Neural progenitor cell (in vitro differentiated cells): ENCODE measurements at places on chromosomes 5 and 9.

DNA sequence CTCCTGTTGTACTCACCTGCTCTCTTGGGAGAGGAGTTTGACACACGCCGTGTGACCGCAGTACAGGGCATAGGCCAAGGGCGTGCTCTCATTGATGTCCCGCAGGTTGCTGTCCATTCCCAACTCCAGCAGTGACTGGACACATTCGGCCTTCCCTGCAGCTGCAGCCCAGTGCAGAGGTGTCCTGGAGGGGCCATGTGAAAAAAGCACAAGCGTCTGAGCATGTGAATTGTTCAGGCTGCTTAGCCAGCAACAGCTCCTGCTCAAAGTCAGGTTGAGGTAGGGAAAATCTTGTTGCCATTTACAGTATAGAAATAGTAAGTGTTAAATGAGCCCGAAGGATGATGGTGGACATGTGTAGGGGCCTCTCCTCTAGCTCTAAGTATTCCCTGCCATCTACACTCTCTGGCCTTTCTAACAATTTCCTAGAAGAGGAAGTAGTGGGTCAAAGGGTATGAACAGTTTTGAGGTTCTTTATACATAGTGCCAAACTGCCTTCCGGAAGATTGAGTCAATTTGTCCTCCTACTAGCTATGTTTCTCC lies 116.5 kb downstream of the ANKRD55 start:
- no peaks in the 10 kb centered on the region for H3K27me3 ChIP-seq
- H3K36me3 ChIP-seq = peaks cover 3% of the 10 kb centered on the region

DNA sequence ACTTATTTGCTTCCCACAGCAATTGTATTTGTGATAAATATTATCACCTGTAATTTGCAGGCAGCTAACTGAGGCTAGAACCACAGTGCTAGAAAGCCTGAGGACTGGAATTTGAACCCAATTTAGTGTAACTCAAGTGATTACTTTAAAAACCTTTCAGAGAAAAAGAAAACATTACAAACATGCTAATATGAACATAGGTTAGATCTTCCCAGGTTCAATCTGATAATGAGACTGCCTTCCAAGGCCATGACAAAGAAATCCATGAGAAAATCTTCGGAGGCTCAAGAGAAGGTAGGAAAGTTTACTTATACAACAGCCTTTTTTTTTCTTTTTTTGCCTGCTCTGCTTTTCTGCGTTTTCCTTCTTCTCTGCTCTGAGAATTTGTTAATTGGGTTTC lies 620.6 kb upstream of the CCNG1 start:
- H3K27ac ChIP-seq = no peak overlapping the region
- H3K36me3 ChIP-seq = no peaks in the 10 kb centered on the region
- DNase-seq = no peak
- H3K4me3 ChIP-seq = no peak overlapping the region

DNA sequence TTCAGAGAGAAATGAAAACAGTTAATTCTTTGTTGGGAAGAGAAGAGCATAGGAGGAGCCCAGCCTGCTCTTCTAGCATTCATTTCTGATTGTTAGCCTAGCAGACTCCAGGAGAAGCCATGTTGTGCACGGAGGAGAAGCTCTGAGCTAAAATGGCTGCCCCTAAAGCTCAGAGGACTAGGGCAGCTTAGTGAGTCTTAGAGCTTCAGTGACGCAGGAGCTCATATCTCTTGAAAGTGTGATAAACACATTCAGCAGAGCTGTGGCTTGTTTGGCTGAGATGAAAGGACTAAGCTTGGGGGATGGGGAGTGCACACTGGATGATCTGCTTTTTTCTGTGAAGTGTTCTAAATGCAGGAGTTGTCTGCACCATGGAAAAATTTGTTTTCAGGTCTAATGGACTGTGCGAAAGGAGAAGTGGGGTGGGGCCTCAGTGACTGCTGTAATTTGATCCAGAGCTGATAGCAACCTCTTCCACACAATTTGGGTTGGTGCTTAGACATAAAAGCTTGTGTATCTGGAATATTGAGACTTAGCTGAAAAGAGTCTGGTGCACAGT lies 58.5 kb downstream of the ZNF462 start:
- H3K27ac ChIP-seq = peak overlapping the region; percentile 82
- H3K27me3 ChIP-seq = no peaks in the 10 kb centered on the region
- H3K4me1 ChIP-seq = peaks cover 21% of the 10 kb centered on the region
- H3K36me3 ChIP-seq = peaks cover 30% of the 10 kb centered on the region
- DNase-seq = peak; percentile 21
- no peak overlapping the region for H3K4me3 ChIP-seq

GRCh38 chr9:106724566-106724965 lies 138.4 kb upstream of the ZNF462 start:
- H3K4me1 ChIP-seq = peaks cover 3% of the 10 kb centered on the region
- H3K36me3 ChIP-seq = no peaks in the 10 kb centered on the region
- no peak overlapping the region for H3K4me3 ChIP-seq
- no peaks in the 10 kb centered on the region for H3K27me3 ChIP-seq
- DNase-seq = no peak

- H3K4me1 ChIP-seq = peaks cover 12% of the 10 kb centered on the region
- no peaks in the 10 kb centered on the region for H3K27me3 ChIP-seq
Observed at GRCh38 chr9:134186471-134187109, 22.2 kb upstream of the RNU6ATAC start.

DNA sequence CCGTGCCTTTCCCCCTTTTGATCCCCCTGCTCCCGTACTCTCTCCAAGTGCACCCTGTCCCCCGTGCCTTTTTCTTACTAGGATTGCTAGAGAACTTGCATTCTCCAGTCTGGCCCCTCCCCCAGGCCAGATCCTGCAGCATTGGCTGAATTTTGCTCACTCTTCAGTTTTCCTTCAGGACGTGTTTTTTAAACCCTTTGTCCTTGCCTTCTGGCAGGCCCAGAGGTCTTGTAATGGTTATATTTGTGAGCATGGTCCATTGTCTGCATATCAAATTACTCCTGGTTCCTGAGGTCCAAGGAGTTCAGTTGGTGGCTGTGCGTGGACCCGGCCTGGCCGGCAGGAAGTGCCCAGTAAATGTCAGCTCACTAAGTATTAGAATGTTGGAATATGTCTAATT lies 606 bp downstream of the TBC1D13 start:
- H3K4me1 ChIP-seq = peaks cover 7% of the 10 kb centered on the region
- no peak overlapping the region for H3K27ac ChIP-seq
- peak overlapping the region; percentile 96 for H3K4me3 ChIP-seq

- no peak overlapping the region for H3K4me3 ChIP-seq
- H3K36me3 ChIP-seq = no peaks in the 10 kb centered on the region
- no peak for DNase-seq
- H3K27me3 ChIP-seq = no peaks in the 10 kb centered on the region
- no peaks in the 10 kb centered on the region for H3K4me1 ChIP-seq
Observed at GRCh38 chr5:75640395-75640794, 29.1 kb downstream of the ANKDD1B start.

- no peak for DNase-seq
- H3K4me3 ChIP-seq = no peak overlapping the region
Observed at GRCh38 chr9:15843931-15844330, 291.1 kb downstream of the CCDC171 start.

- H3K27me3 ChIP-seq = no peaks in the 10 kb centered on the region
- no peak overlapping the region for H3K27ac ChIP-seq
- DNase-seq = no peak
- H3K4me3 ChIP-seq = no peak overlapping the region
Observed at GRCh38 chr5:36889264-36889663, 12.7 kb downstream of the NIPBL start.

DNA sequence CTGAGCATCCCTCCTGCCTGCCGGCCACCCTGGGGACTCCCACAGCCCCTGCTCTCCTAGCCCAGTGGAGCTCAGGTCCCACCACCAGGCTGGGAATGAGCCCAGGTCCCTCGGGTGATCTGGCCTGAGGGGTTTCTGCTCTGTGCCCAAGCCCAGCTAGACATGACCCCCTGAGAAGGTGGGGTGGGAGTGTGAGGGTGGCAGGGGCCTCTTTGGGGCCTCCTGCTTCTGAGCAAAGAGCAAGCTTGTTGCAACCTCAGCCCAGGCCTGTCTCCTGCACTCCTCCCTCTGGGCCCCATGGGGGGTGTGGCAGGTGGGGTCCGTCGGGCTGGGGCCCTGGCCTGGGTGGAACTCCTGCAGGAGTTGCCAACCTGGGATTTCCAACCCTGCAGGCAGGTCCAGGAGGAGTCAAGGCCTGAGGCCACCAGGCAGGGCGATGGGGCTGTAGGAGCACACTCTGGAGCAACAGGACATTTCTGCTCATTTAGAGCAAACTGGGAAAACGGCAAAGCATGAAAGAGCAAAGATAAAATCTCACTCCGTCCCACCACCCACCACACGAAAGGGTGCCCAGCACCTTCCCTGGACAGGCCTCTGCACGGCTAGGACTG lies 11.4 kb upstream of the NRARP start:
- DNase-seq = no peak
- no peak overlapping the region for H3K27ac ChIP-seq
- H3K27me3 ChIP-seq = no peaks in the 10 kb centered on the region
- H3K4me3 ChIP-seq = no peak overlapping the region
- no peaks in the 10 kb centered on the region for H3K36me3 ChIP-seq

DNA sequence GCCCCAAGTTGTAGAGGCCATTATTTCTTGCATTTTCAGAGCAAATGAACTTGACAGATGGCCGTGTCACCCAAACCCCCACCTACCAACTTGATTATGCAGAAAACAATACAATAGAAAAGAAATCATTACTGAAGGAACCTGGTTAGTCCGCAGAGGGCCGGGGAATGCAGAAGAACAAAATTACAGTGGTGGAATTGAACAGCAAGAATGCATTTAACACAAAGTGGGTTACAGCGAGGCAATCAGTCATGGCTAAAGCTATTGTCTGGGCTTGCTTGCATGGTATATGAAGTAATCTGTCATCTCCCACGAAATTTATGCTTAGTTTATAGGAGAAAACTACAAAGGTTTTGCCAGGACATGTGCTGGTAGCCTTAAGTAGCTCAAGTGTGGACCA lies 238.3 kb upstream of the IRX1 start:
- no peaks in the 10 kb centered on the region for H3K36me3 ChIP-seq
- H3K27me3 ChIP-seq = no peaks in the 10 kb centered on the region
- no peak overlapping the region for H3K27ac ChIP-seq
- H3K4me3 ChIP-seq = no peak overlapping the region

GRCh38 chr5:55994495-55994997 lies at the start of gene IL6ST:
TSS of gene IL6ST (minus strand) at chr5:55994963. CDS start at chr5:55976278, 18,685 bp downstream.
- no peak for DNase-seq
- peaks cover 12% of the 10 kb centered on the region for H3K4me1 ChIP-seq
- peak within 1 kb of the TSS; percentile 90 for H3K4me3 ChIP-seq
- no peaks in the 10 kb centered on the region for H3K36me3 ChIP-seq
- H3K27ac ChIP-seq = peak within 1 kb of the TSS; percentile 66

- no peak overlapping the region for H3K27ac ChIP-seq
- H3K4me3 ChIP-seq = no peak overlapping the region
- no peak for DNase-seq
- no peaks in the 10 kb centered on the region for H3K27me3 ChIP-seq
- H3K4me1 ChIP-seq = peaks cover 9% of the 10 kb centered on the region
Observed at GRCh38 chr9:72648324-72649126, 127.1 kb downstream of the TMC1 start.

DNA sequence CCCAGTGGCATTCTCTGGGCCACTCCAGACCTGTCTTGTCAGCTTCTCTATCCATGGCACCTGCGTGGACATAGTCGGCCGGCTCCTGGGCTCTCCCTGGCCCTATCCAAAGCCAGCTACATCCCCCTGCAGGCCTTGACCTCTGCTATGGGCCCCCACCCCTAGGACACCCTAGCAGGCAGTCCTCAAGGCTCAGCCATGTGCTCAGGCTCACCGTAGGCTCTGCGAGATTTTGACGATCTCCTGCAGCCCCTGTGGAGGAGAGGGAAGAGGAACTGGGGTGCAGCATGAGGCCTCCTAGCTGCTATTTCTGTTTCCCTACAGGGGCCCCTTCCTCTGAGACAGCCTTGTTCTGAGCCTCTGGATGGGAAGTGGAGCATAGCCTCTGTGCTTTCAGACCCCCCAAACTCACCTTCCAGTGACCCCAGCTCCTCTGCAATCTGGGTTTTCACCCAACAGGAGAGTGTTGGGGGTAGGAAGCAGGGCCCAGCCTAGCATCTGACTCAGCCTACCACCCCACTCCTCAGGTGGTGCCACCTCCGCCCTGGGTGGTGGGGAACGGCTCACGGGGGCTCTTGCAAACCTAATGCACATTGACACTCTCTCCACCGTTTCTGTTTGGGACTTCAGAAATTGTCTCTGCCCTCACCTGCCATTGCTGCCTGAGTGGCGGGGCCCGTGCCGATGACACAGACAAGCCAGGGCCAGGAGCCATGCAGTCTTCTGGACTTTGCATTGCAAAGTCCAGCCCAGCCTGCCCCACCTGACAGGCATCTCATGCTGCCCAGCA lies 36.7 kb downstream of the HRH2 start:
- H3K27me3 ChIP-seq = no peaks in the 10 kb centered on the region
- no peak overlapping the region for H3K4me3 ChIP-seq
- no peaks in the 10 kb centered on the region for H3K36me3 ChIP-seq
- no peak overlapping the region for H3K27ac ChIP-seq
- peaks cover 6% of the 10 kb centered on the region for H3K4me1 ChIP-seq

DNA sequence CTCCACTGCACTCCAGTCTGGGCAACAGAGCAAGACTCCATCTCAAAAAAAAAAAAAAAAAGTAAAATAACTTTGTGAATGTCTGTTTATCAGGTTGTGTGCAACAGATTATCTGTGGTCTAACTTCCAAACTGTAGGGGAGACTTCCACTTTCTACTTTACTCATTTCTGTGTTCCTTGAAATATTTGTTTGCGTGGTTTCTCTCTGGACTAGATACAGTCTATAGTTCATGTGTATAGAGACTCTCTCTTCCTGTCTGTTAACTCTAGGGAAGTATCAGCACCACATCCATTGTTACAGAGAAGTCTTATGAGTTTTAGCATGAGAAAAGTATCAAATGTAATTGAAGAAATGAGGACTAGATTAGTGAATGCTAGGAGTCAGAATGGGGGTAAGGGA lies 168.3 kb downstream of the LPAR1 start:
- no peak for DNase-seq
- H3K4me1 ChIP-seq = no peaks in the 10 kb centered on the region
- no peaks in the 10 kb centered on the region for H3K27me3 ChIP-seq
- peaks cover 6% of the 10 kb centered on the region for H3K36me3 ChIP-seq
- no peak overlapping the region for H3K27ac ChIP-seq

DNA sequence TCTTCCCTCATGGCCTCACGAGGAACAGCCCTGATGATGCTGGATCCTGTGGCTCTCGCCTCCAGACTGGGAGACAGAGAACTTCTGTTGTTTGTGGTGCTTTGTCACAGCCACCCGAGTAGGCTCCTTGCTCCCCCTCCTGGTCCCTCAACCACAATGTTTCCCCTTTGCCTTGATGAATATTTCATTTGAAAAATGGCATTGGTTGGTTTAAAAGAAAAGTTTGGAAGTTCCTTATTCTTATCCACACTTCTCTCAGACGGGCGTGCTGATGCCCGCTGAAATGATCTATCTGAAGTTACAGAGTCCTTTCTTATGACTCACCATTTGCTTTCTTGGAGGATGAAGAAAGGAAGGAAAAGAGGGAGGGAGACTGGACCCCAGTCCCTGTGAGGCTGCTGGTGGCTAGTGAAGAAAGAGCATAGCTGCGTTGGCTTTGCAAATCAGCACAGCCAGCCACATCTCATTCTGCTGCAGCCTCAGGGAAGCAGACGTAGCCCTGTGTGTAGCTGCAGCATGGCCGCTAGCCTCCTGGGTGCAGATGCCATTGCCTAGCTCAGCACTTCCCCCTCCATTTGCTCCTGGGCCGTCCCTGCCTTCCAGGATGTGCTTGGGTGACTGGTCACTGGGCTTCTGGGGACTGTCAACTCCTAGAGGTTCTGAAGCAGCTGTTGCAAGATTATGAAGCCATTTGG lies 185.9 kb downstream of the ERCC6L2 start:
- H3K4me1 ChIP-seq = no peaks in the 10 kb centered on the region
- no peak overlapping the region for H3K4me3 ChIP-seq
- peak; percentile 50 for DNase-seq
